ENCODE measurements at places on chromosomes 3 and 15.

DNA sequence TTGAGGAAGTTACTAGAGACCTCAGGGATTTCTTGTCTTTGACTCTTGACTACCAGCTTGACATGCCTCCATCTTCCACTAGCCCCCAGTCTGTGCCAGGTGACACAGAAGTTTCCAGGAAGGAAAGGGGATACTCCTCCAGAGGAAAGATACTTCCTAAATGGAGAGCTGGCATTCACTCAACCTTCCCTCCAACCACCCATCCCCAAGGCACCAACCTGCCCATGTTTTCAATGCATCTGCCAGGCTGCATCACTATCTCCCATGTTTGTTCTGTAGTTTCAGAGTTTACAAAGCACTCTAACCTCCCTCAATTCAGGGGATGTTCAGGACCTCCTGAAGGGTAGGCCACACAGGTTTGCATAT is 198.4 kb upstream of the LPP start:
- DNase-seq = no peak

GRCh38 chr3:24196526-24196925 is 251.4 kb downstream of the NR1D2 start:
- DNase-seq = no peak

GRCh38 chr3:12141350-12141749 is 17.4 kb downstream of the TIMP4 start:
- no peak for DNase-seq

GRCh38 chr3:112466020-112466419 is 33.3 kb downstream of the BTLA start:
- no peak for DNase-seq

- no peak for DNase-seq
Observed at GRCh38 chr3:74722211-74722610, 107.8 kb upstream of the CNTN3 start.

GRCh38 chr3:60983906-60984305 is 267.3 kb downstream of the FHIT start:
- DNase-seq = no peak

Data from NCI-H2081 treated with DMSO at 0.1 percent for 48 hours (cell line).